ENCODE measurements at places on chromosomes 12 and 14.

DNA sequence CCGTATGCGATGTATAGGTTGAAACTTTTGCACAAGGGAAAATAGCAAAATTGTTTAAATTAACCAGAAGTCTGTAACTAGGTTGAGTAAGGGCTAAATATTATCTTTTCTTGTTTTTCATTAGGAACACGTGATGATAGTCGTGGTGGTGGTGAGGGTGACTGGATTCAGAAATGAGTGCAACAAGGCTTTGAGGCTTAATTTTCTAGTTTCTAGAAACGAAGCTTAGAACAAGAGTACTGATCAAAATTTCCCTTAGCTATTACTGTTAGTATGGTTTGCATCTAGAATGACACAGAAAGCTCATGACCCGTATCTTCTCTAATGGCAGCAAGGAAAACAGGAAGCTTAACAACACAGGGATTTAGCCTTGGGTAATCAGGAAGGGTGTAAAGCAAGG, 7.0 kb downstream of the SLIRP start:
- no peak for DNase-seq

DNA sequence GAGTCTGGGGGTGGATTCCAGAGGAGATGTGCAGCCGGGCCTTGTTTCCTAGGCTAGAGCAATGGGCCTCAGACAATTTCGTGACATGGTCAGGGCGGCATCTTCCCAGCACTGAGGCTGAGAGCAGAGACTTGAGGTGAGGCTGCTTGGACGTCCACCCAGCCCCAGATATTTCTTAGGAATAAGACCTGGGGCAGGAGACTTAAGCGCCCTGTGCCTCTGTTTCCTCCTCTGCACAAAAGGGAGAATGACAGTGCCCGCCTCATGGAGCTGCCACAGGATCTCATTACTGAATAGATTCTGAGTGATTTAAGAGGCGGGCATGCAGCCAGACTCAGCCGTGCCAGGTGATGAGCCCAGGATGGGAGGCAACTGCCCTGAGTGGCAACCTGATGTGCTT, 297.9 kb upstream of the SFSWAP start:
- DNase-seq: no peak

- DNase-seq: no peak
Measured at GRCh38 chr12:53093777-53094393, 3.6 kb upstream of the IGFBP6 start.

DNA sequence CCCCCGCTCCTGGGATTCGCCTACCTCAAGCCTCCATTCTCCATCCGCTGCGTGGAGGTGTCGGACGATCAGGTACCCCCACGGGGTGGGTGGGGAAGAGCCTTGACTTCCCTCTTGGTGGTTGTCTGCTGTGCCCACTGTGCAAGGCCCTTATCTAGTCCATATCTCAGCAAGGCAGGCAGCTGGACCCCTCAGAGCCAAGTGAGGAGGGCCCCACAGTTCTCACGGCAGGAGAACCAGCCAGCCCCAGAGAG, 39.9 kb downstream of the MMAB start:
- DNase-seq: no peak

DNA sequence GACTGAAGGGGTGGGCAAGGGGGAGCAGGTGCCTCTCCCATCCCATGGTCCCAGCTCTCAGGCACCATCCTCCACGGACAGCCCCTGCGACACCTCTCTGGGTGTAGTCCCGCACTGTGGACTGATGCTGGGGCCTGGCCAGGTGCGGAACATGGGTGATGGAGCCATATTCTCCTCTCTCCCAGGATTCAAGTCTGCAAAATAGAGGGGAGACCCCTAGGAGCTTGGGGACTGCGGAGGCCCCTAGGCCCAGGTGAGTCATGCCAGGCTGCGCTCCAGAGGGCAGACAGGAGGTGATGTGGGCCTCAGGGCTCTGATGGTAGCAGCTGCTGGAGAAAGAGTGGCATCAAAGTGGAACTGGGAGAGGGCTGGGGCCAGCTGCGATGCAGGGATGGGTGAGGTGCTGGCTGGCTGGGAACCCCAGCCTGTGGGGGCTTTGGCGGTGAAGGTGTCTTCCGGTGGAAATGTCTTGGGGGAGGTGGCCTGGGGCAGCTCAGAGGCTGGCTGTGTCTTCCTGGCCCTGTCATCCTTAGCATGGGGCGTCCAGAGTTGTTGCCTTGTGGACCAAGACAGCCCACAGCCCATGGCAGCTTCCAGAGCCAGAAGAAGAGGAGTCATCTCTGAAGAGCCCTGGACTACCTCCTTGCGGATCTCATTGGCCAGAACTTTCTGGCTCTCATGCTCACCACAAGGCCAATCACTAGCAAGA, 149.1 kb downstream of the KIF26A start:
- DNase-seq: no peak

DNA sequence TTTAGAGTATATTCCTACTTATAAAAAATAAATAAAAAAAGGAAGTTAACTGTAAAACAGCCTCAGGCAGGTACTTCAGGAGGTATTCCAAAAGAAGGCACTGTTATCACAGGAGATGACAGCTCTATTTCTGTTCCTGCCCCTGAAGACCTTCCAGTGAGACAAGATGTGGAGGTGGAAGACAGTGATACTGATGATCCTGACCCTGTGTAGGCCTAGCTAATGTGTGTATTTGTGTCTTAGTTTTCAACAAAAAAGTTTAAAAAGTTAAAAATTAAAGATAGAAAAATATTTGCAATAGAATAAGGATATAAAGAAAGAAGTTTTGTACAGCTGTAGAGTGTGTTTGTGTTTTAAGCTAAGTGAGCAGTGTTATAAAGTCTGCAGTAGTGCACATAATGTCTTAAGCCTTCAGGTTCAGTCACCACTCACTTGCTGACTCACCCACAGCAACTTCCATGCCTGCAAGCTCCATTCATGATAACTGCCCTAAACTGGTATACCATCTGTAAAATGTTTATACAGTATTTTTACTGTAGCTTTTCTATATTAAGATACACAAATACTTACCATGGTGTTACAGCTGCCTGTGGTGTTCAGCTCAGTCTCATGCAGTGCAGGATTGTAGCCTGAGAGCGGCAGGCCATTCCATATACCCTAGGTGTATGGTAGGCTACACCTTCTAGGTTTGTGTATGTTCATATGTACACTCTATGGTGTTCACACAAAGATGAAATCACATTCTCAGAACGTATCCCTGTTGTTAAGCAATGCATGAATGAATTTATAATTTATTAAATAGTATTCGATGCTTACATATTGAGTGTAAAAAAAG, 121.1 kb downstream of the ANO6 start:
- no peak for DNase-seq

DNA sequence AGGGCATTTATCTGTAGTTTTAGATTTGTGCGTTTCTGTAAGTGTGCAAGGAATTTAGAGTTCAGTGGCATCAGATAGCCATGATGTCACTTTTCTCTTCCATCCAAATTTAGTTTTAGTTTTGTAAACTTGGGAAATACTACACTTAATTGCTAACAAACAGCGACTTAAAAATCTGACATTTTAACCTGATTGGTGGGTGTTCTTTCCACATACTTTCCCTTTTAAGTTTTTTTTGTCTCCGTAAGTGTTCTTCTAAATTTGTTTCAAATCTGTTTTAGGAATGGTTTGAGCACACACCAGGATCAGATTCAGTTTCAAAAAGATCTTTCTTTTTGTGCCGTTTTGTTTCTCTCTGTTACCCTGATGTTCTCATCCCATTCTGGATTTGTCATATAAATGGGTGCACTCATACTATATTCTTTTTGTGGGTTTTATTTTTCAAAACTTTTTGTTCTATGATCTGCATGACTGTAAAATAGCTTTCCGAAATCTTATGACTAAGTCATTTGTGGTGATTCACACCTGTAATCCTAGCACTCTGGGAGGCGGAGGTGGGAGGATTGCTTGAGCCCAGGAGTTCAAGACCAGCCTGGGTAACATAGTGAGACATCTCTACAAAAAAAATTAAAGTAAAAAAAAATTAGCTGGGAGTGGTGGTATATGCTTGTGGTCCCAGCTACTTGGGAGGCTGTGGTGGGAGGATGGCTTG, 58.9 kb downstream of the FBXO34 start:
- DNase-seq: no peak

DNA sequence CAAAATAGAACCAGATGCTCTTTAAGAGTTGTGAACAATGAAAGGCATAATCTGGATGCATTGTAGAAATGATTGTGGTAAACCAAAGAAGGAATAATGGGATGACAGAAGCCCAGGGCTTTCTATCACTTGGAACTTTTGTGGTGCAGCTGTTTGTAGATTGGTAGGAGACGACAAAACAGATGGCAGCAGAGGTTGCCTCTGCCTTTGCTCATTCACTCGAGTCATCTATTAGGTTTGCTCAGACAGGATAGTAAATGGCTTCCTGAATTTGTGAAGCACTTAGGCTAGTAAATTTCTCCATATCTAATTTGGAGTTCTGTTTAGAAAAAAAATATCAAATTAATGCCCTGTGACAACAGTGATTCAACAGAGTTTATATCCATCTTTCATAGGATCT, 78.4 kb downstream of the FGD4 start:
- peak; percentile 67 for DNase-seq

DNA sequence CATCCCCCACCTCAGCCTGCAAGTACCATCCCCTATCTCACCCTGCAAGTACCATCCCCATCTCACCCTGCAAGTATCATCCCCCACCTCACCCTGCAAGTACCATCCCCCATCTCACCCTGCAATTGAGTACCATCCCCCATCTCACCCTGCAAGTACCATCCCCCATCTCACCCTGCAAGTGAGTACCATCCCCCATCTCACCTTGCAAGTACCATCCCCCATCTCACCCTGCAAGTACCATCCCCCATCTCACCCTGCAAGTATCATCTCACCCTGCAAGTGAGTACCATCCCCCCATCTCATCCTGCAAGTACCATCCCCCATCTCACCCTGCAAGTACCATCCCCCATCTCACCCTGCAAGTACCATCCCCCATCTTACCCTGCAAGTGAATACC, 45.0 kb downstream of the ZC3H14 start:
- no peak for DNase-seq

DNA sequence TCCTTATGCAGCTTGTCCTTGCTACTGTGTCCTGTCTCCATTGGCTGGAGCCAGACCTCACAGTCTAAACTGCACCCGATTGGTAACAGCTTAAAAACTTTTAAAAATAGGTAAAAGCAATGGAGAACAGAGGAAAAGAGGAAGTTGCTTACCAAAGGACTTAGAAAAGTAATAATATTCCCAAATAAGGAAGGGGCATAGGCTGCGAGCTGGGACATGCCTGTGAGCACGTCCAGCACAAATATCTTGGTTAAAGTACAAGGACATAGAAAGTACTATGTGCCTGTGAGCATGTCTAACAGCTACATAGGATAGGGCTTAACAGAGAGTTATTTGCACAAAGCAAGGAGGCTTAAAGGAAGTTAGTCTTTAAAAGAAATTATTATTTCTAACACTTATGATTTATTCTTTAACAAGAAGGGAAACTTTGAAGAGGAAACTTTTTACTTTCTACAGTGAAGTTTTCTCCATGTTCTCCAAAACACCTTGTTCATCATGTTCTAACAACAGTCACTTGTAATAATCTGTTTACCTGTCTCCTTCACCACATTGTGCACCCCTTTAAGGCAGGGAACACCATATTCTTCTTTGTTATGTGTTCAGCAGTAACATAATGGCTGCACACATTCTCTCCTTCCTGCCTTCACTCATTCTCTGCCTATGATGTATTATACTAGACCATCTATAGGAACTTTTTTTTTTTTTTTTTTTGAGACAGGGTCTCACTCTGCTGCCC, 9.8 kb upstream of the UBE2N start:
- DNase-seq: no peak

DNA sequence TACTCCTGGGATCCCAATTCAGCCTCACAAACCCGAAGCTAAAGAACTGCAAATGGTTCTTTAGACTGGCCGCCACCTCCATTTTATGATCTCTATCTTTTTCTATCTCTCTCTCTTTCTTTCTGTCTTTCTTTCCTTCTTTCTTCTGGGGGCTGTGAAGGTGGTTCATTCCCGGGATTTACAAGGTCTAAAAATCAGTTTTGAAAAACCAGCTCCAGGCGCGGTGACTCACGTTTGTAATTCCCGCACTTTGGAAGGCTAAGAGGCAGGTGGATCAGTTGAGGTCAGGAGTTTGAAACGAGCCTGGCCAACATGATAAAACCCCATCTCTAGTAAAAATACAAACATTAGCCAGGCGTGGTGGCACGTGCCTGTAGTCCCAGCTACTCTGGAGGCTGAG, 67.2 kb upstream of the VASH1 start:
- no peak for DNase-seq

DNA sequence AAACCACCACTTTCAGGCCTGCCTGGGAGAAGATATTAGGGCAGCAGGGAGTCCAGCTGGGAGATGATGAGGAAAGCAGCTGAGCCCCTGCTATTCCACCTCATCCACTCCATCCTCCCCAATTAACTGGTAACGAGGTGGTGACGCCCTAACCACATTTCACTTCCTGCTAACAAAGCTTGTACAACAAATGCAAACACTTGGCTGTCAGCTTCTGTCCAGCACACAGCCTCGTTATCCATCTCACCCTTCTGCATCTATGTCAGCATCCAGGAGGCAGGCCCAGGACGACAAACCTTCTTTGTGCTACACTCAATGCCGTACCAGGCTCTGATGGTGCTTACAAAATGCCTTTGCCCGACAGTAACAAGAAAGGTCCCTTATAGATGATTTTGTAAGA, 225.4 kb downstream of the APAF1 start:
- DNase-seq: no peak

DNA sequence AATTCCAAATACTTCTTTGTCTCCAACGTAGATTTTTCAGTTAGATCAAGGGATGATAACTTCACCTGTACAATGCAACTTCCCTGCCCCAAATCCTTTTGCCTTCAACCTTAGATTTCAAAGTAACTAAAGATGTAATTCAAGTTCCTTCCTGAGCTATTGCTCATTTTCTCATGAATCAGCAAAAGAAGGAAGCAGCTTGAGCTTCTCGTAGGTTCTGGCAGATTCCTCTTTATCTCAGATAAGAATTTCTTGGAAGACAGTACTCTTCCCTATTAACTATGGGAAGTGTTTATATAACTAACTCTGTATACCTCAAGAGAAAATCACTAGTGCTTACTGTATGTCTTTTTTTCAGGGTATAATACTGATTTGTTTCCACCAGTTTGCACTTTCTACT, 203.8 kb downstream of the RASSF9 start:
- no peak for DNase-seq

GRCh38 chr12:59660148-59660547, 64.3 kb downstream of the SLC16A7 start:
- DNase-seq: no peak

DNA sequence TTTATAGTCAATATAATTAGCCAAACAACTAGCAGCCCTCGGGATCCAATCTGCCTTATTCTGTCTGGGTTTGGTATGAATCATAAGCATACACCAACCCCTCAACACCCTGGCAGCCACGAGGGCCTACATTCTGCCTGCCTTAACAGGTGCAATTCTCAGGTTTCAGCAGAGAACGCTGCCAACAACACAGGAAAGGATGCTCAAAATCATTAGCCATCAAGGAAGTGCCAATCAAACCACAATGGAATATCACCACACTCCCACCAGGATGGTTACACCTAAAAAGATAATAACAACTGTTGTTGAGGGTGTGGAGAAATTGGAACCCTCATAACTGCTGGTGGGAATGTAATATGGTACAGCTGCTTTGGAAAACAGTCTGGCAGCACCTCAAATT, 122.8 kb downstream of the TTC7B start:
- DNase-seq: peak; percentile 79

GRCh38 chr12:47832263-47832933, 12.7 kb upstream of the HDAC7 start:
- peak; percentile 63 for DNase-seq

GRCh38 chr12:130338794-130339601, 1.3 kb downstream of the PIWIL1 start:
- DNase-seq: no peak

GRCh38 chr12:47312147-47312546, 232.4 kb upstream of the AMIGO2 start:
- DNase-seq: no peak

- DNase-seq: no peak
Measured at GRCh38 chr12:24902511-24903328, 46.2 kb downstream of the BCAT1 start.

Measured in SJCRH30 (cell line).